Metanephros (tissue), 2 donors: ENCODE measurements at places on chromosomes 5 and 9. TPM values are rescaled to one million over a fixed set of nuclear protein-coding genes. Genes with fewer than 3 reads are reported as not detected.

Gene SHB
- total RNA-seq = 21.2 TPM

Gene MAPK9
- total RNA-seq = 34.1 TPM

Gene CDX1
- total RNA-seq = 0.18 TPM

Gene TMEM174
- total RNA-seq = 6.8 TPM

Gene DBH
- total RNA-seq = 1.1 TPM

Gene NREP
- 333 TPM for total RNA-seq

Gene GAPT
- total RNA-seq = 1.2 TPM

Gene GBGT1
- 5.6 TPM for total RNA-seq

Gene ARHGEF37
- total RNA-seq = 6.9 TPM

Gene PGM5
- total RNA-seq = 54.2 TPM

Gene IL33
- 11.8 TPM for total RNA-seq

Gene SNCAIP
- 34.0 TPM for total RNA-seq

Gene OSMR
- total RNA-seq = 15.7 TPM

Gene ACSL6
- 4.9 TPM for total RNA-seq

Gene OR1J2
- total RNA-seq = not detected

Gene SMIM33
- total RNA-seq = not detected

Gene LOX
- total RNA-seq = 17.2 TPM

Gene NTNG2
- total RNA-seq = 4.0 TPM

Gene IL5
- total RNA-seq = not detected

Gene CACNA1B
- total RNA-seq = 0.41 TPM

Gene IL3
- not detected for total RNA-seq

Gene GGTA1
- 4.6 TPM for total RNA-seq

Gene ZNF483
- 14.8 TPM for total RNA-seq

Gene ENTPD8
- 1.1 TPM for total RNA-seq

Gene SPINK7
- total RNA-seq = not detected

Gene CAVIN4
- 38.4 TPM for total RNA-seq

Gene PCDHB11
- total RNA-seq = 8.5 TPM

Gene DIPK1B
- 39.6 TPM for total RNA-seq

Gene OMD
- total RNA-seq = 4.1 TPM

Gene CYSRT1
- total RNA-seq = 0.76 TPM
